ENCODE measurements at places on chromosomes 1 and 21.

- H3K4me3 ChIP-seq: no peak overlapping the region
- H3K36me3 ChIP-seq: no peaks in the 10 kb centered on the region
- peaks cover 32% of the 10 kb centered on the region for H3K4me1 ChIP-seq
Observed at GRCh38 chr1:54566438-54567141, 18.6 kb downstream of the ACOT11 start.

- peaks cover 13% of the 10 kb centered on the region for H3K36me3 ChIP-seq
- peaks cover 8% of the 10 kb centered on the region for H3K27me3 ChIP-seq
- H3K27ac ChIP-seq: no peak overlapping the region
- peaks cover 18% of the 10 kb centered on the region for H3K4me1 ChIP-seq
- H3K4me3 ChIP-seq: no peak overlapping the region
Observed at GRCh38 chr1:210700511-210700910, 371.8 kb downstream of the HHAT start.

- H3K36me3 ChIP-seq: no peaks in the 10 kb centered on the region
- H3K4me3 ChIP-seq: no peak overlapping the region
- H3K27ac ChIP-seq: no peak overlapping the region
- no peaks in the 10 kb centered on the region for H3K27me3 ChIP-seq
- H3K4me1 ChIP-seq: peaks cover 5% of the 10 kb centered on the region
Observed at GRCh38 chr1:185016880-185017279, 28.5 kb upstream of the RNF2 start.

DNA sequence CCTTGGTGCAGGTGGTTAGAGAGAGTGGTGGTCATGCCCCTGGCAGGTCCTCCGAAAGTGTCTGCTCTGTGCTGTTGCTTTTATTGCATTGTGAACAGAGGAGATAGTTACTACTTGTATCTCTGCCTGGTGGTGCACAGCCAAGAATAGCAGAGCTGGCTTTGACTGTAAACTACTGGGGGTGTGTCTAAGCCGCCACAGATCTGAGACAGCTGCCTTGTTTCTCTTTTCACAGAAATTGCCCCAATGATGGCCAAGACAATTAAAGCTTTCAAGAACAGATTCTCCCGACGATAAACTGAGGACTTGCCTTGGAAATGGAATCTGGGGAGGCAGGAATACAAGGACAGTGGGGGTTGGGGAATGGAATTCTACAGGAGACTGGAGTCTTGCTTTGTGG is 16.0 kb downstream of the ELOA start:
- H3K27ac ChIP-seq: peak overlapping the region; percentile 83
- H3K4me3 ChIP-seq: no peak overlapping the region
- H3K27me3 ChIP-seq: no peaks in the 10 kb centered on the region
- peaks cover 67% of the 10 kb centered on the region for H3K36me3 ChIP-seq
- no peak for DNase-seq

GRCh38 chr1:81220614-81221071 is 580.1 kb upstream of the ADGRL2 start:
- H3K27ac ChIP-seq: no peak overlapping the region
- H3K4me3 ChIP-seq: no peak overlapping the region
- H3K27me3 ChIP-seq: no peaks in the 10 kb centered on the region
- no peaks in the 10 kb centered on the region for H3K4me1 ChIP-seq
- H3K36me3 ChIP-seq: no peaks in the 10 kb centered on the region
- DNase-seq: no peak

- no peaks in the 10 kb centered on the region for H3K36me3 ChIP-seq
- no peak for DNase-seq
- no peaks in the 10 kb centered on the region for H3K27me3 ChIP-seq
- H3K4me1 ChIP-seq: no peaks in the 10 kb centered on the region
- H3K4me3 ChIP-seq: no peak overlapping the region
Observed at GRCh38 chr1:101507547-101507971, 270.7 kb downstream of the S1PR1 start.

DNA sequence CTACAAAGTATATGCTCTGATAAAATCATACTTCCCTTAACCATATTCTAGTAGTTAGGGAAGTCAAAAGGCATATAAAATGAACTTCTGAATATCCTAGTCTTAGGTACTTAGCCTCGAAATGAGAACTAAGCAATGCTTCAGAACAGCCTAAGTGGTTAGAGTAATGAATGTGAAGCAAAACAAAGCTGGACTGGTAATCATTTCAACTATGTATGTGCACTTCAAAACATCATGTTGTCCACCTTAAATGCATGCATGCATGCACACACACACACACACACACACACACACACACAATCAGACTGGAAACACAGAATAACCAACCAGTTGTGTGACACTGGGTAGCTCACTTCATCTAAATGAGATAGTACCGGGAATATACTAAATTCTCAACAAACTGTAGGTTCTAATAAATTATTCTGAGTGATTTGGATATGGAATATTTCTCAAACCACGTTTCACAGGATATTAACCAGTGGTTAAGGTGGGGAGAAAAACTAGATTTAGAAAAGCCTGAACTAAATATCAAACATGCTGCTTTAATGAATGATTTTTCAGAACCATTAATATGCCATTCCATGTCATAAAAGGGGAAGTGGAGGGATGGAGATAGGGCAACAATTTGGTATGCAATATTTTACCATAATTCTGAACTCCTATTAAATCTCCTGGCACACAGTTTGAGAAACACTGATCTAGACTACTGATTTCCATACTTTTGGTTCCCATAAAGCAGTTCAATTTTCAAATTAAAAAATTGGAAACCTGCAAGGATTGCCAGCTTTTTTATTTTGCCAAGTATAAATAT is 19.5 kb downstream of the RNF115 start:
- H3K4me3 ChIP-seq: no peak overlapping the region
- peaks cover 16% of the 10 kb centered on the region for H3K4me1 ChIP-seq
- no peak overlapping the region for H3K27ac ChIP-seq
- peaks cover 34% of the 10 kb centered on the region for H3K36me3 ChIP-seq

- no peaks in the 10 kb centered on the region for H3K4me1 ChIP-seq
- no peak overlapping the region for H3K27ac ChIP-seq
- no peaks in the 10 kb centered on the region for H3K27me3 ChIP-seq
- no peaks in the 10 kb centered on the region for H3K36me3 ChIP-seq
- H3K4me3 ChIP-seq: no peak overlapping the region
- DNase-seq: no peak
Observed at GRCh38 chr1:97845805-97846204, 75.0 kb downstream of the DPYD start.

DNA sequence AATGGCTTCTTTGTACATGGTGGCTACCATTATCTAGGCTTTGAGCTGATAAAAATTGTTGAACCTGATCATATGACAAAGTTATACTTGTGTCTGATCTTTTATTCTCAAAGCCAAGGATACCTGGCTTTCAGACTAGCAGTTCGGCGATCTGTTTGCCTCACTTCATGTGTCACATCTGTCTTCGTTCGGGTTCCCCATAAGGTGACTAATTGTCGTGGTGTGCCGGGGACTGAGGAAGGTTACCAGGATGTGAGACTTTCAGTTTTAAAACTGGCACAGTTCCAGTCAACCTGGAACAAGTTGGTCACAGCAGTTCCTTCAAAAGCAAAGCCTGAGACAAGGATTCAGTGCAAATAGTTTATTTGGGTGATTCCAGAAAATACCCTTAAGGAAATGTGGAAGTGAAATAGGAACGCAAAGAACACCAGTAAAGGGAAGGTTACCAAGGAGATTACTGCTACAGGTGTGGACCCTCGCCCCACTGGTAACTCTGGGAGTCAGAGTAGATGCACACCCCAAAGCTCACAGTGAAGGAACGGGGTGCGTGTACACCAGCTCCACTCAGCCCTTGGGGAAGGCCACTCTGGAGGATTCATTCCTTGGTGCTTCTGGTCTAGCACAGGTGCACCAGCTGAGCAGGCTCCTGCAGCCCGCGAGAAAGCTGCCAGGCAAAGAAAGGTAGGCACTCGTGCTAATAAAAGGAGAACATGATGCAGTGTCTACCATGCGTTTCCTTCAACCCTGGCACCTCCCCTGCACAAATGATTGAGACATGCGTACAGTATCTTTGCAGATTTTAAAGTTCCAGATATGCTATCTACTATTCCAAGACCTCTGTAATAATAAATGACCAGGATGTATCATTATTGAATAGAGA is 69.0 kb downstream of the VWA5B1 start:
- H3K27ac ChIP-seq: no peak overlapping the region
- no peaks in the 10 kb centered on the region for H3K36me3 ChIP-seq
- peaks cover 11% of the 10 kb centered on the region for H3K4me1 ChIP-seq
- peaks cover 76% of the 10 kb centered on the region for H3K27me3 ChIP-seq
- no peak overlapping the region for H3K4me3 ChIP-seq

- H3K36me3 ChIP-seq: peaks cover 83% of the 10 kb centered on the region
- H3K27me3 ChIP-seq: no peaks in the 10 kb centered on the region
- H3K4me1 ChIP-seq: no peaks in the 10 kb centered on the region
- no peak for DNase-seq
Observed at GRCh38 chr1:197083474-197083873, 16.4 kb upstream of the F13B start.

- DNase-seq: no peak
- peaks cover 30% of the 10 kb centered on the region for H3K4me1 ChIP-seq
- no peaks in the 10 kb centered on the region for H3K36me3 ChIP-seq
- peak overlapping the region; percentile 97 for H3K27ac ChIP-seq
- peaks cover 6% of the 10 kb centered on the region for H3K27me3 ChIP-seq
- H3K4me3 ChIP-seq: no peak overlapping the region
Observed at GRCh38 chr1:66633159-66633558, 99.2 kb downstream of the SGIP1 start.

DNA sequence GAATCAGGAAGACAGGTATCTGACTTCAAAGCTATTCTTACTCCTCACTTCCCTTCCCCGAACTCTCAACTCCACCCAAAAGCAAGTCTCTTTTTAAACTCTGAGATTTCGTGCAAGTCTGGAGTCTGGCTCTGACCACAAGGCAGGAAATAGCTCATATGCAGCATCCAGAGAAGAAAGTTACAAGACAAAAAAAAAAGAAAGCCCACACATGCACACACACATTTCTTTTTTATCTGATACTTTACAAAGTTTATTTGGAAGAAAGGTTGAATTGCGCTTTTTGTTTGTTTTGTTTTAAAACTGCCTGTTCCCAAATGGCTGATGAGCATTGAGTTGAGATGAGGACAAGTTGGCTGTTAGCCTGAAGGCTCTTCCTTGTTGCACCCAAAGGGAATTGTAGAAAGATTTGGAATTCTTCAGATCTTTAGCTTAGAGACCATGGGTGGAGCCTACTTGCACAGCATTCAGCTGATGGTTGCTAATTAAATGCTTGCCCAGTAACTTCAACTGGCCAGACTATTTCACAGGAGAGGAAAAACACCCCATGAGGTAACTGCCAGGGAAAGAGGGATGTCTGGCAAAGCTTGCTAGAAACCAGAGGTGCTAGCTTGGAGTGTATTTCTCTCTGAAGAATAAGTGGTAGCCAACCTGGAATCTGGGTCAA is 490.3 kb downstream of the TTLL7 start:
- no peak overlapping the region for H3K27ac ChIP-seq
- H3K4me1 ChIP-seq: peaks cover 13% of the 10 kb centered on the region
- peaks cover 3% of the 10 kb centered on the region for H3K27me3 ChIP-seq

DNA sequence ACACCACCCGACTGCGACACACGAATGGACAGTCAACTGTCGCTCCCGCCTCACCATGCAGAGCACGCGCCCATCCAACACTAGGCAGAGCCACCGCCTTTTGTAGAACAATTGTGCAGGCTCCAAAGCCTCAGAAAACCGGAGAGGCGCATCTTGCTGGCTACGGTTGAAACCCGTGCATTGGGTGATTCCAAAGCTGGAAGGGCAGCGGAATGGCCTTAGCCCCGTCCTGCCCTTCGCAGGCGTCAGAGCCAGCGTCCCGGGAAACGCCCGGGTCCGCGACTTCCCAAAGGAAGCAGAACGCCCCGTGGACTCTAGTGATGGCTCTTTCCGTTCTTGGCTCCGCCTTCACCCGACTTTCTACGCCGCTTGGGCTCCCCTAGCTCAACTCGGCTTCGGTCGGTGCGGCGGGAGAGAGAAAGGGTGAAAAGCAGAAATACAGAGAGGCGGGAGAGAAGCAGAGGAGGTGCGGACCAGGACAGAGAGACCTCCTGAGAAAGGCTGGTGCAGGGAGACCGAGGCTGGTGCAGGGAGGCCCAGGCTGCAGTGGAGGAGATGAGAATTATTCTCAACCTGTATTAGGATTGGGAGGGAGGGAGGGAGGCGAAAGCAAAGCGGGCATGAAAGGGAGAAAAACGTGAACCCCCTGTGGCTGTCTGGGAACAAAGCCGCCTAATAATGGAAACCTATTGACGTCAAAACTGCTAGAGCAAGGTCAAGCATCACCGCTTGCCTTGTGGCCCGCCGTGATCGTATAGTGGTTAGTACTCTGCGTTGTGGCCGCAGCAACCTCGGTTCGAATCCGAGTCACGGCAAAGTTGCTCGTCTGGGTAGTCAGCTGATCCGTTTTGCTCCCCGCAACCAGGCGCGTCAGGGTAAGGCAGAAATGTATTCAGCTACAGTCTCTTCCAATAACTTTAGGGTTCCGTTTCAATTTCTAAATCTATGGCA is 99.5 kb downstream of the PRKAB2 start:
- peak overlapping the region; percentile 87 for H3K4me3 ChIP-seq
- peak; percentile 43 for DNase-seq
- H3K36me3 ChIP-seq: peaks cover 8% of the 10 kb centered on the region
- H3K27me3 ChIP-seq: peaks cover 85% of the 10 kb centered on the region
- no peak overlapping the region for H3K27ac ChIP-seq
- peaks cover 10% of the 10 kb centered on the region for H3K4me1 ChIP-seq

- no peak for DNase-seq
- H3K4me1 ChIP-seq: peaks cover 7% of the 10 kb centered on the region
- H3K36me3 ChIP-seq: peaks cover 50% of the 10 kb centered on the region
- no peaks in the 10 kb centered on the region for H3K27me3 ChIP-seq
Observed at GRCh38 chr1:236025836-236026235, 39.1 kb downstream of the NID1 start.

DNA sequence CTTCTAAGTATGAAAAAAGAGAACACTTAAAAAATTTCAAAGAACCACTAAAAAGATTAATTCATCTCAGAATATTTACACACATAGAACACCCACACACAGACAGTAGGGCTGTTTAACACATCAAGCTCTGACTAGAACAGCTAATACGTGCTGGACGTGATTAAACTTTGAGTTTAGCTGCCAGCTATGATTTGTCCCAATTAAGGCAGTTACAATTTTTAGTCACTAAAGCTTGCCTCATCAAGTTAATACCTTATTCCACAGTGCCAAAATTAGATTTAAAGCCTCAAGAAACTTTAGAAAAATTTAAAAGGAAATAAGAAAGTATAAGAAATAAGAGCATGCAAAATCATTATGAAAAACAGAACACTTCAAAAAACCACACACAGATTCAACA is 18.9 kb downstream of the SLC16A1 start:
- no peak for DNase-seq
- peaks cover 23% of the 10 kb centered on the region for H3K4me1 ChIP-seq
- H3K36me3 ChIP-seq: peaks cover 50% of the 10 kb centered on the region
- no peak overlapping the region for H3K27ac ChIP-seq
- H3K27me3 ChIP-seq: no peaks in the 10 kb centered on the region

DNA sequence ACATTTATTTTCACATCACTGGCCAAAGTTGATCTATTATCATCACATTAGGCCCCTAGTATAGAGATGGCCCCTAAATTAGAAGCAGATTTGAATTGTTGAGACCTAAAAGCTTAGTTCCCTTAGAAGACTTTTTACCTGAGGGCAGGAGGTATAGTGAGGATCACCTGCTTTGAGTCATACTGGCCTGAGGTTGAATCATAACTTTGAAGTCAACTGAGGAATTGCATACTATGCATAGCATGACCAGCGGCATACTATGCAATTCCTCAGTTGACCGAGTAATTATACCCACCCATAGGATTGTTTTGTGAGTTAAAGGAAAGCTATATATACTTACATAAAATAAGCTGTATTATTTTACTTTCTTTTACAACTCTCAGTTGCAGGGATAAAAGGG is 50.3 kb upstream of the DPH5 start:
- H3K27me3 ChIP-seq: no peaks in the 10 kb centered on the region
- H3K4me3 ChIP-seq: no peak overlapping the region
- H3K4me1 ChIP-seq: peaks cover 6% of the 10 kb centered on the region
- no peak for DNase-seq
- no peak overlapping the region for H3K27ac ChIP-seq

Measured in nephron progenitor cell (in vitro differentiated cells).